ENCODE measurements at places on chromosomes 12 and 14.

- no peak for DNase-seq
These were observed 10.3 kb upstream of the KCNA1 start for GRCh38 chr12:4899364-4899763.

DNA sequence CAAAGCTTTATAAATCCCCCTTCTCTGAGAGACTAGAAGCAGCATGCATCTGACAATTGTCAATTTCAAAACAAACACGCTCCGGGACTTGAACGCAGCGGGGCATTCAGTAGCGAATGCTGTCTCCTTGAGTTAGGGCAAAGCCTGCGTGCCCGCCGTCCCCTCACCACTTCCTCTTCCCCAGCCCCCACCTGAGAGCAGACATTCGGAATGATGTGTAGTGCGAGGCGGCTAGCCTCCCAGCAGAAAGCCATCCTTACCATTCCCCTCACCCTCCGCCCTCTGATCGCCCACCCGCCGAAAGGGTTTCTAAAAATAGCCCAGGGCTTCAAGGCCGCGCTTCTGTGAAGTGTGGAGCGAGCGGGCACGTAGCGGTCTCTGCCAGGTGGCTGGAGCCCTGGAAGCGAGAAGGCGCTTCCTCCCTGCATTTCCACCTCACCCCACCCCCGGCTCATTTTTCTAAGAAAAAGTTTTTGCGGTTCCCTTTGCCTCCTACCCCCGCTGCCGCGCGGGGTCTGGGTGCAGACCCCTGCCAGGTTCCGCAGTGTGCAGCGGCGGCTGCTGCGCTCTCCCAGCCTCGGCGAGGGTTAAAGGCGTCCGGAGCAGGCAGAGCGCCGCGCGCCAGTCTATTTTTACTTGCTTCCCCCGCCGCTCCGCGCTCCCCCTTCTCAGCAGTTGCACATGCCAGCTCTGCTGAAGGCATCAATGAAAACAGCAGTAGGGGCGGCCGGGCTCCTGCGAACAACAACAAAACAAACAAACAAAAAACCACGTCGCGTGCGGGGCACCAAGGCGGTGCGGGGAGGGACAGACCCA, 2.2 kb downstream of the PRMT8 start:
- DNase-seq = no peak

- no peak for DNase-seq
These were observed 123.6 kb upstream of the SLC16A7 start for GRCh38 chr12:59472273-59472672.

GRCh38 chr12:114287821-114288525, 118.0 kb downstream of the TBX5 start:
- no peak for DNase-seq

DNA sequence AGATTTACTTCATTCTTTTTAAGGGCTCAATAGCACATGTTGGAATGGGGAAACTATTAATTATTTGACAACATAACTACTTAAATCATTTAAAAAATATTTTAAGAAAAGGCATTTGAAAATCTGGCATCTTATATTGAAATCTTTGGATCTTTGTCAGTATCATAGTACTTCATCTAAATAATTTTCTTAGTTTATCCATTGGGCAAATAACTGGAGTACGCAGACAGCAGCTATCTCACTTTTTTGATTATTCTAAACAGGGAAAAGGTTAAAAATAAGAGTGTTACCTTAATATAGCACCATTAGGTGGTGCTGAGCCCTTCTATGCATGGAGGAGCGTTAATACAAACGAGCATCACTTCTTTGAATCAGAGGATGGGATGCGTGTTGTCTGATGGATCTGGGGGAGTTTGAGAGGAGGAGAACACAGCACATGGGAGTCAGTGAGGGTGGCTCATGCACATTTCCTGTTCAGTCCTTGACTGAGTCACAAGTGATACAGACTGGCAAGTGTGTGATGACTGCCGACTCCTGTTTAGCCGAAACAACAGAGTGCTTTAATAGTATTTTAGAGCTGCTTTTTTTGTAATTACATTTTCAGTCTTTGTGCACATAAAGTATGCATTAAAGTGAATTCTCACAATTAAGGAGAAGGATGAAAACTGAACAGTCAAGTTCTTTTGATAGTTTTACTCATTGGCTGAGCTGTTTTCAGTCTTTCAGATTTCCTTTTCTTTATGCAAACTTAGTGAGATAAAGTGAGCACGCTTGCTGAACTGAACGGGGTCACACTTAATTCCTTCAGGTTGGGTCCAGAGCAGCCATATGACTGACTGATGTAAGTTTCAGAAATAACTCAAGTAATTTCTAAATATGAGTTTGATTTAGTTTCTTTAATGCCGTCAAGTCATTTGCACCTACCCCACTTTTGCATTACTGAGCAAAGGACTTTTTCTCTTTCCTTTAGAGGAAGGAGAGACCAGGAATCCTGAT, 92.7 kb downstream of the DIP2B start:
- DNase-seq = peak; percentile 60

GRCh38 chr12:68743356-68743755, 2.6 kb upstream of the SLC35E3 start:
- DNase-seq = no peak

DNA sequence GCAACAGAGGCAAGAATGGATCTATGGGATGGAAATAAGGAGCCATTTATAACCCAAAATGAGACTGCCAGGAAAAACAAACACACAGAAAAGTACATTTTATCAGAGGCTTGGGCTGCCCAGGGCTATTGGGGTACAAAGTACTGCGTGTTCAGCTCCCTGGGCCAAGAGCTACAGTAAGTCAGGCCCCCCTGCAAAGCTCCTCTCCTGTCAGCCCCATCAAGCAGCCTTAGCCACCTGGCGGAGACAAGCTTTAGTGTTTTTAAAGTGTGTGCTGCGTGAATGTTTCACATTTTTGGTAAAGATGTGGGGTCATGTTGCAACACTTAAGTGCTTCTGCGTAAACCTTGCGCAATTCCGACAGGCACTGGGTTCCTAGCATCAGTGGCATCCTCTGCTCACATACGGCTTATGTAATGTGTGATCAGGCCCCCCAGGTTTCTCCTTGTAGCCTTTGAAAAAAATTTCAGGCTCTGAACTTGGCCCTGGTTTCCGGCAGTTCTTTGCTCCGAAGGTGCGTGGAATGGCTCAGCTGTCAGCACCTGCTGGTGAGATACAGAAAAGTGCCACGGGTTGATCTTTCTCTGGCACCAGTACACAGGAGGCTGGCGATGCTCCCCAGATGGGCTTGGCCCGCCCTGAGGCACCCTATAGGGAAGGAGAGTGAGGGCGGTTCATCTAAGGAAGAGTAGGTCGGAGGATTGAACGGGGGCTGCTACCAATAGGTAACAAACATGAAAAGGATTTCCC, 198.7 kb upstream of the EEA1 start:
- no peak for DNase-seq

- DNase-seq = no peak
These were observed 3.7 kb upstream of the DHRS4L2 start for GRCh38 chr14:23984891-23985602.

GRCh38 chr12:9751204-9752144, 9.2 kb downstream of the CD69 start:
- DNase-seq = no peak

GRCh38 chr14:97977651-97978261, 1180.6 kb downstream of the VRK1 start:
- no peak for DNase-seq

- no peak for DNase-seq
These were observed 72.7 kb downstream of the MYRFL start for GRCh38 chr12:69897744-69898143.

DNA sequence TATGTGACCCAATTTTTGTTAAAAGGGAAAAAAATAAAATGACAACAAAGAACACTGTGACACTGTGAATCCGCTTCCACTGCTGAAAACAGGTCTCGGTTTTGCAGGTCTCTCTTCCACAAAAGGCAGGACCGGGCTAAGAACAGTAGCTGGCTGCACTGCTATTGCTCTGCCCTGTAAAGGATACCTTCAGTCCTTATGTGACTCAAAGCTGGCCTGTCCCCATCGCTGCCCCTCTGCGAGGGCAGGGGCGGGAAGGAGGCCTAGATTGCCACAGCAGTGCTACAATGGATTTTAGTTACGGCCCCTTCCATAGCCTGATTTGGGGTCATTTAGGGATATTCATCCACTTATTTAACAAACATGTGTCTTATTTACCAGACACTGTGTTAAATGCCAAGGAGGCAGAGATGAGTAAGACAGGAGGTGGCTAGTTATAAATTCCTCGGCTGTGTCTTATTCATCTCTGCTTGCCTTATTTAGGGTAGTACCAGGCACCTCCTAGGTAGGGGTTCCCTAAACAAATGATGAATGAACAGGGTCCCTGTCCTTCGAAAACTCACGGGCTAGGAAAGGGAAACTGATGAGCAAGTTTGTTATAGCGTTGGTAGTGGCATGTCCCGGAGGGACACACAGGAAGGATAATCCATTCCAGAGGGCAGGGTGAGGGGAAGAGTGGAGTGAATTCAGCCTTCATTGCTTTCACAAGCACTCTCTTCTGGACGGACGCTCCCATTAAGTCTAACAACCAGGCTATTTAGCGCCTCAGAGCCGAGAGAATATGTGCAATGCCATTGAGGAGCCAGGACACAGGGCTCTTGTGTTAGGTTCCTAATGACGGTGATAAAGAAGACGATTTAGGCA, 73.3 kb downstream of the EID3 start:
- DNase-seq = no peak

- DNase-seq = no peak
These were observed 371.8 kb upstream of the PRICKLE1 start for GRCh38 chr12:42961395-42961794.

GRCh38 chr14:77843195-77843594, 43.3 kb downstream of the ADCK1 start:
- no peak for DNase-seq

GRCh38 chr12:116220756-116221155, 56.7 kb downstream of the MED13L start:
- DNase-seq = no peak

GRCh38 chr12:69471076-69471430, 865 bp downstream of the FRS2 start:
- DNase-seq = no peak

- DNase-seq = no peak
These were observed 155.0 kb upstream of the SFSWAP start for GRCh38 chr12:131555866-131556265.

- DNase-seq = no peak
These were observed 5.7 kb downstream of the PTHLH start for GRCh38 chr12:27966870-27967269.

DNA sequence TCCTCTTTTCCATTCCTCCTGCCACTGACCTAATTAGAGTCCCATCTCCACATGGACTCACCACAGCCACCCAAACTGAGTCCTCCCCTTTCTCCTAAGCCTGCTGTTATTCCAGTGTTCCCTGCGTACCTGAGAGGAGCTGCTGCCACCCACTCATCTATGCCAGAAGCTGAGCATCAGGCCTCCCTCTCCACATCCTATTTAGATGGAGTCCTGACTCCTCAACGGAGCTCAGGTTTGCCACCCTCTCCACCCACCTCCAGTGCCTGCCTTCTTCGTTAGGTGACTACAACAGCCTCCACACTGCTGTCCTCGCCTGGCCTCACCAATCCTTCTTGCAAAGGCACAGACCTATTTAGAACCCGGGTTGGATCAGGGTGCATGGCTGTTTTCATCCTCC, 15.2 kb upstream of the ABHD12B start:
- DNase-seq = no peak

- DNase-seq = no peak
These were observed 421 bp upstream of the RBMS2 start for GRCh38 chr12:56521209-56521589.

GRCh38 chr12:40575987-40576386, 116.3 kb upstream of the CNTN1 start:
- no peak for DNase-seq

- DNase-seq = no peak
These were observed 175.4 kb upstream of the CDKN3 start for GRCh38 chr14:54221432-54221803.

GRCh38 chr14:100384819-100385813, 62.0 kb downstream of the SLC25A47 start:
- no peak for DNase-seq

GRCh38 chr12:66962290-66962689, 283.4 kb upstream of the GRIP1 start:
- DNase-seq = no peak

- DNase-seq = no peak
These were observed 28.8 kb downstream of the KLRK1 start for GRCh38 chr12:10361084-10361483.

- no peak for DNase-seq
These were observed 25.4 kb upstream of the C14orf180 start for GRCh38 chr14:104554088-104554607.

- DNase-seq = no peak
These were observed 410.1 kb downstream of the NAV3 start for GRCh38 chr12:78240827-78241226.

- no peak for DNase-seq
These were observed 38.0 kb upstream of the PPFIA2 start for GRCh38 chr12:81797100-81797499.

DNA sequence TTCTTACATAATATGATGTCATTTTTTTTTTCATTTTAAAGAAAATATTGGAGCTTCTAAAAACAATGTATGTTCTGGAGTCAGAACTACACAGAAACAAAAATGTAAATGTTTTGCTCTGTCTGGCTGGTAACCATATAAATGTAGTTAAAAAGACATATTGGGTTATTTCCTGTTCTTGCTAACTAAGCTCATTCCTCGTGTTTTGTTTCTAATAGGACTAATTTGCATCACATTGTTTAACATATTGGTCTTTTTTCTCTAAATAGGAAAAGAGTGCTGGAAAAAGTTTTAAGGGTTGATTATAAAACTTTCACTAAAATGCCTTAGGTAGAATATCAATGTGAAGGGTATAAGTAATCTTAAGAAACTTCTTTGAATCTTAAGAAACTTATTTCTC, 221.3 kb downstream of the SLC6A15 start:
- no peak for DNase-seq

GRCh38 chr12:100248886-100249285, 18.0 kb downstream of the DEPDC4 start:
- DNase-seq = no peak

GRCh38 chr12:110007881-110008280, 8.7 kb downstream of the ANKRD13A start:
- no peak for DNase-seq

DNA sequence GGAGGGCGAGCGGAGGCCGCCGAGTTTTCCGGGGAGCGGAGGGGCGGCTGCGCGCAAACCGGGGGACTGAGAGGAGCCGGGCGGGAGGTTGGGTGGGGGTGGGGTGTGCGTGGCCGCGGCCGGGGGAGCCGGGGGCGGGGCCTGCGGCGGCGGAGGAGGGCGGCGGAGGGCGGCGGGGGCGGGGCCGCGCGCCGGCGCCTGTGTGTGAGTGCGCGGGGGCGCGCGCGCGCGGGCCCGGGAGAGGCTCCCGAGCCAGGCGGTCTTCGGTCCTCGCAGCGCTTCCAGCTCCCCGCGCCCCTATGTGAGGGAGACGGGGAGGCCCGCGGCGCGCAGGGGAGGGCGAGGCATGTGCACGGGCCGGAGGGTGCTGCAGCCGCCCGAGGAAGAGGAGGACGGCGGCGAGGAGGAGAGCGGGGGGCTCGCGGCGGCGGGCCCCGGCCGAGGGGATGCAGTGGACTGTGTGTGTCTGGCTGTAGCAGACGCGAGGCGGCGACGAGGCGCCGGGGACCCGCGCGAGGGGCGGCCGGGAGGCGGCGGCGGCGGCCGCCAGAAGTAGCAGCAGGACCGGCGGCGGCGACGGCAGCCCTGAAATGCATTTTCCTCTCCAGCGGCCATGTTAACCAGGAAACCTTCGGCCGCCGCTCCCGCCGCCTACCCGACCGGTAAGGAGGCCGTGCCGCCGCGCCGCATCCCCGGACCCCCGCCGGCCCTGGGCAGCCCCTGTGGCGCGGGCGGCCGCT, at the start of gene DYRK2:
DYRK2 (plus strand) TSS at position 225 of the 740 bp plus-strand sequence; CDS start at position 614, 389 bp downstream.
- DNase-seq = peak; percentile 90

Measured in germinal center (tissue), 1 donor.